ENCODE measurements at places on chromosomes 3 and 15.

DNA sequence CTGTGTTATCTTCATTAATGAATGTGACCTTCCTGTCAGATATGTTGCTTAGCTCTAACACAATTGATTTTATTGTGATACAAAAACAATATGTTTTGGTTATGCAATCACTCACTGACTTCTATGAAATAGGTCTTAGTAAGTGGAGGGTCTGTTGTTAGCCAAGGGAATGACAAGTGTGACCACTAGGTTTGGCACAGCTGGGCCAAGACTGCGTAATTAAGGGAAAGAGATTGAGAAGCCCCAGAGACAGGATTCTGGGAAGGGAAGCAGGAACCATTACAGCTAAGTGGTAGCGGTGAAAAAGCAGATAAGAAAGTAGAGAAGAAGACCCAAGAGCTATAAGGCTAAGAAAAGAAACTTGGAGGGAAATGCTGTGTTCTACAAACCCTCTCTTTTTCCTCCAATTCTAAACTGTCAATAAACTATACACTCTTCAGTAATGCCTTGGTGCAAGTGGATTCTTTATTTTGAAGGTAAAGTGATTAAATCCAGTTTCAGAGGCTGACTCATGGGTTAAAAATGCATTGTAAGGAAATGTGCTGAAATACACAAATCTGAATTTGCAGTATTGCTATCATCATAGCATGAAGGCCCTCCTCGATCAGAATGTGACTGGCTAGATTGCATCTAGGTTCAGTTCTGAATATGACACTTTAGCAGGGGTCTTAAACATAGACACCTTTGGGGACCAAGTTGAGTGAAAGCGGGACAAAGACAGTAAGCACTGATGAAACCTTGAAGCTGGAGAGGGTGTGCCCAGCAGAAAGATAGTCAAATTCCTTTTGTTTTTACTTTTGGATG is 26.1 kb downstream of the KCNMB2 start:
- no peaks in the 10 kb centered on the region for H3K27me3 ChIP-seq
- no peak overlapping the region for H3K4me3 ChIP-seq
- DNase-seq, result no peak
- H3K4me1 ChIP-seq, result peaks cover 5% of the 10 kb centered on the region

DNA sequence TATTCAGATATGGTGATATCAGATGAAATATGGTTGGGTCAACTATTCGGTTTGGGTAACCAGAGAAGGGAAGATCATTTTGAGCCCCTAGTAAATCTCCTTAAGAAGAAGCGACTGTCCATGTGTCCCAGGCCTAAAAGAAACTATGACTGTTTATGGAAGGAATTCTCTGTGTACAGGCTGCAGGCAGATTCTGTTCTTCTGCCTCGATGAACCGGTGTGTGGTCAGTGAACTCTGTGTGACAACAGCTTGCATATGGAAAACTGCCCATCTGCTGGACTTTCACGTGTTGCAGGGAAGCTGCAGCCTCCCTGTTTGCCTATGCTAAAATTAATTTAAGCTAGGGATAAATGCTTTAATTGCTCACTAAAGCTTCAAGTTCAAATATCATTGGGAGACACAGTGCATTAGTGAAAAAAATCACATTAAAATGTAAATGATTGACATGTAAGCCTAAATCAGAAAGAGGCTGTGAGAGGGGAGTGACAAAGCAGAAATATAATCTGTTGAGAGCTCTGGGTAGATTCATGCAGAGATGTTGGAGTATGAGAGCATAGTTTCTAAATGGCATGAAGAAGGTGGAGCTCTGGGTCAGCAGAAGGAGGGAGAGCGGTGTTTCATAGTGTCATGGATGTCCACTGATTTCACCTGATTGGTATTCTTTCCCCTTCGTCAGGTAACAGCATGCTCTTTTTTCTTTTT is 65.4 kb upstream of the PFN2 start:
- no peaks in the 10 kb centered on the region for H3K4me1 ChIP-seq
- H3K27ac ChIP-seq, result no peak overlapping the region
- no peaks in the 10 kb centered on the region for H3K27me3 ChIP-seq
- H3K4me3 ChIP-seq, result no peak overlapping the region
- no peaks in the 10 kb centered on the region for H3K36me3 ChIP-seq

DNA sequence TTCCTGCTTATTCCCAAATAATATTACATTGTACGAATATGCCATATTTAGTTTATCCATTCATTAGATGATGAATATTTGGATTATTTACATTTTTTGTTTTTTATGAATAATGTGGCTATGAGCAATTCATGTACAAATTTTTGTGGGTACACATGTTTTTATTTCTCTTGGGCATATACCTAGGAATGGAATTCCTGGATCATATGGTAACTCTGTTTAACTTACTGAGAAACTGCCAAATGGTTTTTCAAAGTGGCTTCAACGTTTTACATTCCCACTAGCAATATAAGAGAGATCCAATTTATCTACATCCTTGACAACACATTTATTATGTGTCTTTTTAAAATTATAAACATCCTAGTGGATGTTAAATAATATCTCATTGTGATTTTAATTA is 362.0 kb upstream of the TMCO5A start:
- H3K4me3 ChIP-seq, result no peak overlapping the region
- no peak overlapping the region for H3K27ac ChIP-seq
- no peaks in the 10 kb centered on the region for H3K36me3 ChIP-seq
- no peak for DNase-seq
- H3K27me3 ChIP-seq, result no peaks in the 10 kb centered on the region

- no peaks in the 10 kb centered on the region for H3K36me3 ChIP-seq
- no peak overlapping the region for H3K4me3 ChIP-seq
- H3K27me3 ChIP-seq, result no peaks in the 10 kb centered on the region
- no peaks in the 10 kb centered on the region for H3K4me1 ChIP-seq
Measured at GRCh38 chr3:45002720-45003119, 23.4 kb upstream of the CLEC3B start.

- no peak overlapping the region for H3K27ac ChIP-seq
- no peaks in the 10 kb centered on the region for H3K4me1 ChIP-seq
- H3K4me3 ChIP-seq, result no peak overlapping the region
- DNase-seq, result no peak
Measured at GRCh38 chr15:49372366-49372765, 50.7 kb upstream of the FGF7 start.

DNA sequence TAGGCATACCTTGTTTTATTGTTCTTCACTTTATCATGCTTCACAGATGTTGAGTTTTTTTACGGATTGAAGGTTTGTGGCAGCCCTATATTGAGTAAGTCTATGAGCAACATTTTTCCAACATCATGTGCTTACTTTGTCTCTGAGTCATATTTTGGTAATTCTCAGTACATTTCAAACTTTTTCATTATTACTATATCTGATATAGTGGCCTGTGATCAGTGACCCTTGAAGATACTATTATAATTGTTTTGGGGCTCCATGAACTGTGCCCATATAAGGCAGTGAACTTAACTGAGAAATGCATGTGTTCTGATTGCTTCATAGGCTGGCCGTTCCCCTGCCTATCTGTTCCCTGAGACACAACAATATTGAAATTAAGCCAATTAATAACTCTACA is 42.8 kb upstream of the NSMCE3 start:
- no peak for DNase-seq
- H3K36me3 ChIP-seq, result no peaks in the 10 kb centered on the region
- no peaks in the 10 kb centered on the region for H3K27me3 ChIP-seq
- H3K27ac ChIP-seq, result no peak overlapping the region
- H3K4me1 ChIP-seq, result no peaks in the 10 kb centered on the region

DNA sequence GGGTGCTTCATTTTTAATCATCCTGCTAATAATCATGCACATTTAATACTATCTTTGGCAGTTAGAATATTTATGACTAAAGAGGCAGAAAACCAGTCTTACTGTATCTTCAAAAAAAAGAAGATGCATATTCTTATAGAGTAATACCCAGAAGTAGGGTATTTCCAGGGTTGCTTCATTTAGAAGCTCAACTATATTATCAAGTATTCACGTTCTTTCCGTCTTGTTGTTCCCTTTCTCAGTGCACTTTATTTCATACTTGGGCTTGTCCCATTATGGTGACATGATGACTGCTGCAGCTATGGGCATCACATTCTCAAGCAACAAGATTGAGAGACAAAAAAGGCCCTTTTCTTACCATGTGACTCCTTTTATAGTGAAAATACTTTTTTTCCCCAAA is 96.8 kb upstream of the ASB14 start:
- H3K27me3 ChIP-seq, result no peaks in the 10 kb centered on the region
- no peaks in the 10 kb centered on the region for H3K4me1 ChIP-seq
- no peak for DNase-seq
- H3K27ac ChIP-seq, result no peak overlapping the region

- DNase-seq, result no peak
- H3K36me3 ChIP-seq, result no peaks in the 10 kb centered on the region
- no peaks in the 10 kb centered on the region for H3K4me1 ChIP-seq
Measured at GRCh38 chr3:80355144-80355543, 587.3 kb upstream of the ROBO1 start.

DNA sequence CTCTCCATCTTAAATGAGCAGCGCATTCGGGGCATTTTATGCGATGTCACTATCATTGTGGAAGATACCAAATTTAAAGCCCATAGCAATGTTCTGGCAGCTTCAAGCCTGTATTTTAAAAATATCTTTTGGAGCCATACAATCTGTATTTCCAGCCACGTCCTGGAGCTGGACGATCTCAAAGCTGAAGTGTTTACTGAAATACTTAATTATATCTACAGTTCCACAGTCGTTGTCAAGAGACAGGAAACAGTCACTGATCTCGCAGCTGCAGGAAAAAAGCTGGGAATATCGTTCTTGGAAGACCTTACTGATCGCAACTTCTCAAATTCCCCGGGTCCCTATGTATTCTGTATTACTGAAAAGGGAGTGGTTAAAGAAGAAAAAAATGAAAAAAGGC is 44.4 kb upstream of the RASA2 start:
- peak overlapping the region; percentile 71 for H3K27ac ChIP-seq
- H3K27me3 ChIP-seq, result no peaks in the 10 kb centered on the region
- H3K4me3 ChIP-seq, result no peak overlapping the region

DNA sequence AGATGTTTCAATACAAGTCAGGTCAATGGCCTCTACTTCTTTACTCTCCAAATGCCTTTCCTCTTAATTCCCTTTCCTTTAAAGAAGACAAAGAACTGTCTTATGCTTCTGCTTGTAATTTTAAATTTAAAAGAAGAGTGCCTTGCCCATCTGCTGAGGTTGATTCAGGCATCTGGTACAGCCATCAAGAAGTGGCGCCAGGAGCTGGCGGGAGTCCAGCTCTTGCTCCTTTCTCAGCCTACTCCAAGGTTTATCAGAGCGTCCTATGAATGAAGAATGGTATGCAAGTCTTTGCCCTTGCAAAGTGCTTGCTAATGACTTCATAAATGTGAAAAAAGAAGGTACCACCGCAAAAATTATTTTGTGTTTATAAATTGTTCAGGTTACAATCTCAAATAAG is 294.6 kb upstream of the TGFBR2 start:
- no peak for DNase-seq
- peaks cover 15% of the 10 kb centered on the region for H3K4me1 ChIP-seq
- H3K36me3 ChIP-seq, result no peaks in the 10 kb centered on the region
- H3K4me3 ChIP-seq, result no peak overlapping the region
- H3K27me3 ChIP-seq, result no peaks in the 10 kb centered on the region
- H3K27ac ChIP-seq, result no peak overlapping the region

DNA sequence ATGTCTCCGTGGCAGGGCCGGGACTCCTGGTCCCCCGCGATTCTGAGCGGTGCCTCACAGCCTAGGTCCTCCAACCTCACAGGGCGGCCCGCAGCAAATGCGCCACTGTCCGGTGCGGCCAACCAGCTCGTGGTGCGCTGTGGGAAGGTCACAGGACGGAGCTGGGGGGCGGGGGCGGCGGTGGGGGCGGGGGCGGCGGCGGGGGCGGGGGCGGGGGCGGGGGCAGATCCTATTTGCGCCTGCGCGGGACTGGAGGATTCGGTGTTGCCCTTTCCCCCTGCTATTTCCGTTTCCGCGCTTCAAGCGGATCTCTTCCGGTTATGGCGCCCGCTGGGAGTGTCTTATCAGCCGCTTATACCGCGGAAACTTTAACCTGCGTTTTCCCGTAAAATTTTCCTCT is 106.7 kb upstream of the SNRPN start:
- no peaks in the 10 kb centered on the region for H3K4me1 ChIP-seq
- DNase-seq, result no peak
- H3K4me3 ChIP-seq, result peak overlapping the region; percentile 9
- H3K27me3 ChIP-seq, result no peaks in the 10 kb centered on the region
- no peaks in the 10 kb centered on the region for H3K36me3 ChIP-seq

DNA sequence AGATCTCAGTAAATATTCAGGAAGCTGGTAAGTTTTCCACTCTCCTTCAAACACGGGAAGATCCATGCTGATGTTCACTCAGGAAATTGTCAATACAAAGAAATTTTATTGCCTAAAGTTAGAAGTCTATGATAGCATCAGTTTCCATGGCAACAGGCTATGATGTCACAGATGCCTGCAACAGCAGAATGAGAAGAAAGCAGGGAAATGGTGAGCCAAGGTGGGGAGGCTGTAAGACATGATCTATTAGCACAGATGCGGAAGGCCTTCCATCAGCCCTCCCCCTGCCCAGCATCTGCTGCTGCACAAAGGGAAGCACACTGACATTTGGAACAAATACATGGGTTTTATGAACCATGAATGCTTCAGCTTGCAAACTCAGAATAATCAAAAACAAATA is 28.6 kb downstream of the EPHB1 start:
- H3K4me3 ChIP-seq, result no peak overlapping the region
- DNase-seq, result no peak
- no peak overlapping the region for H3K27ac ChIP-seq
- no peaks in the 10 kb centered on the region for H3K36me3 ChIP-seq
- no peaks in the 10 kb centered on the region for H3K27me3 ChIP-seq

DNA sequence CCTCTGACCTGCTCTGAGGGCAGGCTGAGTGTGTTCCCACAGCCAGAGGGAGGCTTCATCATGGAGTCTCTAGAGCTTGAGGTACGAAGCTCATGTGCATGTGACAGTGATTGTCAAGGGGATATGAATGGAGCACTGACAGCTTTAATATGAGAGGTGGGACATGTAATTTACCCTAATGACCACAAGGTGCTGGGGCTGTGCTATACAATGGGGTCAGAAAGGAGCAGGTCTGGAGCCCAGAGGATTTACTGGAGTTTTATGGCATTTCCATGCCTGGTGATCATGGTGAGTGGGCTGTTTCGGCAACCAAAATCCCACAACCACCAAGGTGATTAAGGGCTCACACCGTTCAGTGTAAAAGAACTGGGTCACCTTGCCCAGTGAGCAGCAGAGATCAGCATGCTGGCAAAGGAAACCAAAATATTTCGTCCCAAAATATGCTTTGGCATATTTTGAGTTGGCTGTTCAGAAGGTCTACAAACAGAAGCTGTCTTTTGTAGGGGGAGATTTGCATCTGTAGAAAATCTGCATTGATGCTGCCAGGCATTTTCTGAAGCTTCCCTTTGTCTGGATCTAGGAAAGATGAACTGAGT is 40.1 kb upstream of the RASGRF1 start:
- H3K36me3 ChIP-seq, result no peaks in the 10 kb centered on the region
- no peak overlapping the region for H3K27ac ChIP-seq
- no peak for DNase-seq
- no peak overlapping the region for H3K4me3 ChIP-seq
- no peaks in the 10 kb centered on the region for H3K4me1 ChIP-seq
- no peaks in the 10 kb centered on the region for H3K27me3 ChIP-seq

GRCh38 chr3:105688821-105689220 is 180.0 kb downstream of the CBLB start:
- no peak overlapping the region for H3K27ac ChIP-seq
- no peaks in the 10 kb centered on the region for H3K36me3 ChIP-seq
- H3K4me3 ChIP-seq, result no peak overlapping the region
- DNase-seq, result no peak
- H3K27me3 ChIP-seq, result no peaks in the 10 kb centered on the region

Measured in vagina (tissue), 2 donors.